ENCODE measurements at places on chromosomes 6 and 20.
A peak's percentile ranks its signal among the peaks of the same experiment; 100 is the strongest.

GRCh38 chr6:155408981-155409380 is 46.7 kb downstream of the NOX3 start:
- no peak for DNase-seq

- peak; percentile 71 for DNase-seq
Measured at GRCh38 chr20:38790200-38791053, 15.1 kb upstream of the PPP1R16B start.

GRCh38 chr6:137705160-137706082 is 161.6 kb upstream of the TNFAIP3 start:
- DNase-seq: peak; percentile 78

DNA sequence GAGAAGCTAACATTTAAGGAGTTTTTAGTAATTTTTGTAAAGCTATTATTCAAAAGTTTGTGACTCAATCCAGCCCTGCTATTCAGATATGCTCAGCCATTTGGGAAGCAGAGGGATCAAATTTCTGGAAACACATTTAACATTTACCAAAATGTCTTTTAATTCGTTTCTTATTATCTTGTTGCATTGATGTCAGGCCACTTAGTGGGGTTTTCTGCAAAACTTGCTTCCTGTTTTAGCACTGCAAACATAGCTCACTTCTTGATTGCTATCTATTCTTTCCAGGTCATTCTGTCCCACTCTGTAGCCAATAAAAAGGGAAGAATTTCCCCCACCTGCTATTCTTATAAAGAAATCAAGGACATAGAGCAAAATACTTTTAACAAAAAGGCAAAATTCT is 176.9 kb upstream of the SUPT3H start:
- DNase-seq: no peak

GRCh38 chr20:17654649-17655285 is 27.3 kb downstream of the RRBP1 start:
- DNase-seq: no peak

GRCh38 chr6:85472744-85473143 is 22.9 kb downstream of the NT5E start:
- DNase-seq: no peak

DNA sequence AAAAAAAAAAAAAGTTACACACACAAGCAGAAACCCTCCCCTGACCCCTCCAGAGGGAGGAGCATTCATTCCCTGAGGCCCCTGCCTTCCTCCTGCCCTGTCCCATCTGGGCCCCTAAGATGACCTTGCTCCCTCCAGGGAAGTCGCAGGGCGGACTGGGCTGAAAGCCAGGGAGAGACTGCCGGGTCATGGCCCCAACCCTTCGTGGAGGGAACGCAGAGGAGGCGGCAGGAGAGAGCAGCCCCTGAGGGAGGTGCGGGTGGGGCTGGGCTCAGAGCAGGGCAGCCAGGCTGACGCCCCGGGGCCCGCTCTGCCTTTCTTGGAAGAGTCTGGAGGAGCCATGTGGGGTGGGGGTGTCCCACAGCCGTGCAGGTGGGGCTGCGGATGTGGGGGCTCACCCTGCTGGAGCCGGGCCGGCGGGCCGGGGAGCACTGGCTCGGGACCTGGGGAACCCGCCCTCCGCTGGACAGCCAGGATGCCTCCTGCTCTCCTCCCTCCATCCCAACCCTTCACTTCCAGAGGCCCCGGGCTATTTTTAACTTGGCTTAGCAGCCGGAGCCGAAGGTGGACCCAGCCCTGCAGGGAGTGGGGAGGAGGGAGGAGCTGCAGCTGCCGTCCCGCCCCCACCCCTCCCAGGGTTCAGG is 15.0 kb upstream of the ABHD16B start:
- DNase-seq: no peak

DNA sequence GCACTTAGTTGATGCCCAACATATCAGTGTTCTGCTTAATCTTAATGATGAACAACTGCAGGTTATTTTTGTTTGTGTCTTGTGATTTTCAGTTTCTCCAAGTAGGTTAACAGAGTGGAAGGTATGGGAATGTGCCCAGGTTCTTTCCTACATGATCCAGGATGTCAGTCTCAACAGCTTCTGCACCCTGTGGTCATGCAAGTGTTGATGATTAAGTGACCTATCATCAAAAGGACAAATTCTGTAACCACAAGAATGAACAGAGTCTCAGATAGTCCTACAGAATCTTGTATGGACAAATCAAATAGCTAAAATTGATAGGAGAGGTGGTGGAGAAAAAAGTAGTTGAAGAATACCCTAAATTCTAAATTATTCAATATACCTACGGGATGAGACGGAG is 26.1 kb downstream of the MAN1A1 start:
- DNase-seq: no peak

DNA sequence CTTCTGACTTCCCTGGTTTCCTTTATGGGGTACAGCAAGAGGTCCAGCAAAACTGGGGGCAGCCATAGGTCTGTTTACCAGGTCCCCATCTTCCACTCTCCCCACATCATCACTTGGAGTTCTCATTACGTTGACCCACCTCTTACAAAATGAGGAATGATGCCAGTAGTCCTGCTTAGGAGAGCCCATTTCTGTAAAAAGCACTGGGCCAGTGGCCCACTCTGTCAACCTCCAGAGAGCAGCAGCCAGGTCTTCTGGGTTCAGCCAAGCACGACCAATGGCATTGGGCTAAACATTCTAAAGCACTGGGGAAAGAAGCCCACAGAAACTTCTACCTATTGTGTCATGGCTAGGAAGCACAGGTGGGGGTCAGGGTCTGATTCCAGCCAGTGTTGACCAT is 13.9 kb downstream of the ZC3H12D start:
- no peak for DNase-seq

DNA sequence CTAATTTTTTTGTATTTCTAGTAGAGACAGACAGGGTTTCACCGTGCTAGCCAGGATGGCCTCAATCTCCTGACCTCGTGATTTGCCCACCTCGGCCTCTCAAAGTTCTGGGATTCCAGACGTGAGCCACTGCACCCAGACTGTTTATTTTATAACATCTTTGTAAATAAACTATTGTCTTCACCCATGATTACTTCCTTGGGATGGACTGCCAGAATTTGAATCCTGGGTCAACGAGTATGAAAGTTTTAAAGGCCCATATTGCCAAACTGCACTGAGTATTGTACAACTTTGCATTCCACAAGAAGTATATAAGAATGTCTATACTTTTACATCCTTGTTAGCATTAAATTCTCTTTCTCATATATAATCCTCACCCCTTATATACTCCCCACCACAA is 38.6 kb downstream of the ZHX3 start:
- no peak for DNase-seq

Data from CD4-positive, alpha-beta T cell treated with Interleukin-4 for 1 hour (primary cell).